ENCODE measurements at places on chromosomes 16 and 17.

DNA sequence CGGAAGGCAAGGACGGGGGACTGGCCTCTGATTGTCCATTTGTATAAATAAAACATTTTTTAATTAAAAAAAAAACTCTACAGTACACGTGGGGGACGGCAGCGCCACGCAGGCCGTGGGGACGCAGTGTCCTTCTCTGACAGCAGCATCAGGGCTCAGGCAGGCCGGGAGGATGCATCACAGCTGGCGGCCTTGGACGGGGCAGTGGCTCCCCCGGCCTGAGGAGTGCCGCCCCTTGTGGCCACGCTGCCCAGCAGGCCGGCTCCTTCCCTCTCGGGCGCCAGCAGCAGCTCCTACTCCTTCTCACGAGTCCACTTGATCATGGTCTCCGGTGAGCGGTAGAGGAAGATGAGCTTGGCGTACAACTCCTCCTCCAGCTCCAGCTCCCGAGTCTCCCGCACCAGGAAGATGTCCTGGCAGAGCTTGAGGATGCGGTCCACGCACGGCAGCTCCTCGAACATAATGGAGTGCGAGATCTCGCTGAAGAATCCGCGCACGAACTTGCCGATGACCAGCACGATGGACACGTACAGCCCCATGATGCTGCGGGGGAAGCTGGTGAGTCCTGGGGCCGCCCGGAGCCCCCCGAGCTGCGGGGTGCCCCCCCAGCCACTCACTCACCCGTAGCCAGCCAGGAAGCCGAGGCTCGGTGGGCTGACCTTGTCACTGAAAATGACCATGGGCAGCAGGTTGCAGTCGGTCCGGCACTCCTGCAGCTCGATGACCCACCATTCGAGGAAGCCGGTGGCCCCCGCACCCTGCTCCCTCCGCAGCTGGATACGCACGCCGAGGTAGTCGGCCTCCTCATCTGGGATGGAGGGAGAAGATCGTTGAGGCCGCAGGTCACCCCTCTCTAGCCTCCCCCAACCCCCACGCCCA lies 9.2 kb downstream of the CTU2 start:
- no peak for DNase-seq

DNA sequence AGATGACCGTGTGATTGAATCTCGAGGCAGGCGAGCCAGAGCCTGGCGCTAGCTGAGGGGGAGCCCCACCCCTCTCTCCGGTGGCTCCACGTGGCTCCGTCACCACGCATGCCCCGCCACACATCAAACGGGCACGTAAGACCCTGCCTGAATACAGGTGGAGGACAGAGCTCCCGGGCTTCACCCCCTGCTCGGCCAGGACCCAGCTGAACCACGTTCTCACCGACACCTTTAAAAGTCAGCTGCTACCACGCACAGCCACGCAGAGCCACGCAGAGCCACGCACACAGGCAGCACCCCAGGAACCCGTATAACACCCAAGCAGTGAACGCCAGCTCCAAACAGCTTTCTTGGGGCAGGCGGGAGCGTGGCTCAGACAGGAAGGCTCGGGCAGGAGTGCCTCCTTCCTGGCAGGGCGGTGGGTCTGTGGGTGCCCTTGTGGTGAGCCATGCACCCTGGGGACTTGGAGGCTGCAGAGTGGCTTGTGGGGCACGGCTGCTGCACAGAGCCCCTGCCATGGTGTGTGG lies 4.4 kb downstream of the TMEM204 start:
- DNase-seq: no peak

- DNase-seq: no peak
These were observed 90.8 kb upstream of the PMFBP1 start for GRCh38 chr16:72262711-72263110.

DNA sequence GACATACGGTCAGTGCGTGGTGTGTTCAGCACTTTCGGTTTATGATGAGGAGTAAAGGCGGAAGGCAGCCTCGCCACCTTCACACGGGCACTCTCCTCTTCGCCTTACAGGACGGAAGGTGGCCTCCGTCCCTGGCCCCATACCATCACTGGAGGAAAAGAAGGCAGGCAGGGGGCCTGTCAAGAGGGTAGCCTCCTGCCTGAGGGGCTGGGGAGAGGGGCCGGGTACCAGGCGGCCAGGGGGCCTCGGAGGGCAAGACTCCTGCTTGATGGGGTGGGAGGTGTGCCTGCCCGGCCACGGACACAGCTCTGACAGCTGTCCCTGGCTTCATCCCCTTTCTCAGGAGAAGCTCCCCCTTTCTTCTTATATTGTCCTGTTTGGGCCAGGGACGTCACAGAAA lies 15.6 kb upstream of the SLC38A8 start:
- DNase-seq: no peak

DNA sequence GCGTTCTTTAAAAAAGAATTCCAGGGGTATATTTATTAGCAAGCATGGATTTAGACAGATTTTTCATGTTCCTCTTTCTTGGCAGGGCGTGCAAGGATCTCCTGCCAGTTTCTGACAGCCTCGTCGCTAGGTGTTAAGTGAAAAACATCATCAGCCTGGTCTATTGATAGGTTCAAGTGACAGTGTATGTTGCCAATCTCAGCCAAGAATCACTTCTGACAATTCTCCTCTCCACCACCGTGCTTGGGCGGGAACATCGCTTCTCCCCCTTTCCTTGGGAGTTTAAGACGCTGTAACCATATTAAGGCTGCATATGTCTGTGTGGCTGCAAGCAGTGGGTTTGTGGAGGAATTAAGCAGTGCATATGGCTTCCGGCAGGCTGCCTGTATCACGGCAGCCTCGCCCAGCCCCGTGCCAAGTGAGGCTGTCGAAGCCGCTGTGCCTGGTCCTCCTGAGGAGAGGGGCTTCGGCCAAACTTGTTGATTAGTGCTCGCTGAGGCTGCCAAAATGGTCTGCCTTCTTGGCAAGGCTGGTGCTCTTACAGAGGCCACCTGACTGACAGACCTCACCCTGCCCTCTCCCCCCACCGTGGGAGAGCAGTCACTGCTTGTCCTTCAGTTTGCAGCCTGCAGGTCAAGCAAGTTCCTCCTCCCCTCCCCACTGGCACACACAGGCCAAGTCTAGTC lies 132.2 kb upstream of the MPHOSPH6 start:
- no peak for DNase-seq

- no peak for DNase-seq
These were observed 1.4 kb downstream of the OSBPL7 start for GRCh38 chr17:47820033-47820789.

DNA sequence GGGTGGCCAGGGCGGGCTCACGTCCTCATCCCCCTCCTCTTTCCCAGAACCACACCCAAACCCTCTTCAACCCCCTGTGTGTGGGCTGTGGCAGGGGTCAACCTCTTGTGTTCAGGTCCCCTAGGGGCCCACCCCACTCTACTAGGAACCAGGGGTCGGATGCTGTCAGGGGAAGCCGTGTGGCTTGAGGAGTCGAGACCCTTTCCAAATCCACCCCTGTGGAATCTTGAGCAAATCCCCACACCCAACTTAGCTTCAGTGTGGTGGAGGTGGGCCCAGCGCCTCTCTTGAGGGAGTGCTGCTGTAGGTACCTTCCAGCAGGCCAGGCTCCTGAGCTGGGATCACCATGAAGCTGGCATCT lies 121.5 kb downstream of the MRM1 start:
- no peak for DNase-seq

- DNase-seq: peak; percentile 60
These were observed 109.1 kb downstream of the GAS7 start for GRCh38 chr17:10089196-10089804.

GRCh38 chr16:53084141-53084541 lies 29.4 kb downstream of the CHD9 start:
- no peak for DNase-seq

DNA sequence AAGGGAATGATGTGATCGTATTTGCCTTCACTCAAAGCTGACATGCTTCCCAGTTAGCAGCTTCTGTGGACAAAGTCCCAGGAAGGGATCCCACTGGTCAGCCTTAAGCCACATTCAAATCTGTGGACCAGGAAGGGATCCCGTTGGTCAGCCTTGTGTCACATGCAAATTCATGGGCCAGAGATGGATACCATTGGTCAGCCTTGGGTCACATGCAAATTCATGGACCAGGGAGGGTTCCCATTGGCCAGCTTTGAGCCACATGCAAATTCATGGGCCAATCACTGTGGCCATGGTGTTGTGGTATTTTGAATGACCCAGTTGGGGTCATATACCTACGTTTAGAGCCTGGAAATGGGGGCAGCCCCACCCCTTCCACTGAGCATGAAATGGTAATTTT lies 201.6 kb downstream of the HS3ST4 start:
- DNase-seq: no peak

DNA sequence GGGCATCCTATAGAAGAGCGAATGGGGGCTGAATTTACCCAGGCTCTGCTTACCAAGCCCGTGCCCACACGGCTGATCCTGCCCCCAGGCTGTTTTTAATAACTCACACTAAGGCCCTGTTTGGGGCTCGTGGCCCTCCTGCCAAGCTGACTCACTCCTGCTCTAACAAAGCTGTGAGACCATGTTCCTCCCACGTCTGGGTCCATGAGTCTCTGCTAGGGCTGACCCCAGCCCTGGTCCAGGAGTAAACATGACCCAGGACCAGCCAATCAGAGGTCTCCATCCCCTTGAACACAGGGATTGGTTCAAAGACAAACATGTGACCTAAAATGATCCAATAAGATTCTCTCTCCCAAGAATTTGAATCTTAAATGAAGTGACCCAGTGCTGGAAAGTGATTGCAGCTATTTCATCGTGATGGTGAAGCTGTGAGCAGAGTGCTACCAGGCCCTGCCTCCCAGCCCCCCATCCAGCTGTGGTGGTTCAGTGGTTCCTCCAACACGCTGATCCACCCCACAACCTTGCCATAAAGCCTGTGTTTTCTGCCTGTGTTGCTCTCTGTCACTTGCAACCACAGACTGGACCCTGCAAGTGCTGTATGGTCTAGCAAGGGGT lies 57.2 kb downstream of the C16orf82 start:
- DNase-seq: no peak

- no peak for DNase-seq
These were observed 24.9 kb downstream of the DCUN1D3 start for GRCh38 chr16:20875355-20875650.

DNA sequence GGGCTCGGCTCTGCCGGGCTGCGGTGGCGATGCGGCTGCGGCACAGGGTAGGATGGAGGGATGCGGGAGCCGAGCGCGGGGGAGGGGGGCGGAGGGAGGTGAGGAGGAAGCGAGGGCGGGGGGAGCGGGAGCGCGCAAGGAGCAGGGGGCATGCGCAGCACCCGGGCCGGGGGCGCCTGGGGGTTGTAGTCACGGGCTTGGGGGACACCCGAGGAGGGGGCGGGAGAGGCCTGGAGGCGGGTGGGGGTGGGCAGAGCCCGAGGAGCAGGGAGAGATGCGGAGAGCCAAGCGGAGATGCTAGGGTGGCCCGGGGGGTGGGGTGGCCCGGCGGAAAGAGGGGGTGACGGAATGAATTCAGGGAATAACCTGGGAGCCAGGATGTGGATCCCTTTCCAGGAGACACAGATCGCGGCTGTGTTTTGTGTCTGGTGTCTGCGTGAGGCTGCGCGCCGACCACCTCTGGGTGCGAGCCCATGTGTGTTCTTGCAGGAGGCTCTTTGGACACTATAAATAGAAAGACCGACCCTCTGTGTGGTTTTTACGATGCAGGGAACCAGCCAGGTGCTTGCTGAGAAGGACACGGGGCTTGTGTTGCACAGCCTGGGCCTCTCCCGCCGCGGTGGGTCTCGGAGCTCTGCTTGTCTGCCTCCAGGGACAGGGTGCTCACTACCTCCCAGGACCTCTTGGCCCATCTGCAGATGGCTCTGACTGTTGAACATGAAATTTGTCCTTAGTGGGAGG lies at the start of gene STX1B:
TSS of gene STX1B (minus strand) at position 54 of the 741 bp plus-strand sequence. CDS start 242 bp downstream, outside the sequence.
- DNase-seq: no peak

DNA sequence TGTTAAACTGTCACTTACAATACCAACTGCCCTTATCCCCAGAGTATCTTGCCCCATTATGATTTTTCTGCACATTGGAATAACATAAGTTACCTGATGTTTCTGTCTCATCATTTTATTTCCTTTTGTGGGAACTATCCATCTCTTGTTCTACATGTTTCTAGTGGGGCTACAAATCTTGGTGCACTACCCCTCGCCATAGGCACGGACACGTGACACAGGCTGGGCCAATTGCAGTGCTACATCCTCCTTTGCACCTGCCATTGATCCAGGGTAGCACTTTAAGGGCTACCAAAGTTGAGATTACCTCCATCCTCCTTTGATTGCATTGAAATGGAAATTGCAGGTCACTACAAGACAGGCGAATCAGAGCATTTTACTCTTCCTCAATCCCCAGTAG lies 14.2 kb upstream of the SYT17 start:
- DNase-seq: no peak

GRCh38 chr16:85955566-85955965 lies 56.6 kb downstream of the IRF8 start:
- DNase-seq: no peak

DNA sequence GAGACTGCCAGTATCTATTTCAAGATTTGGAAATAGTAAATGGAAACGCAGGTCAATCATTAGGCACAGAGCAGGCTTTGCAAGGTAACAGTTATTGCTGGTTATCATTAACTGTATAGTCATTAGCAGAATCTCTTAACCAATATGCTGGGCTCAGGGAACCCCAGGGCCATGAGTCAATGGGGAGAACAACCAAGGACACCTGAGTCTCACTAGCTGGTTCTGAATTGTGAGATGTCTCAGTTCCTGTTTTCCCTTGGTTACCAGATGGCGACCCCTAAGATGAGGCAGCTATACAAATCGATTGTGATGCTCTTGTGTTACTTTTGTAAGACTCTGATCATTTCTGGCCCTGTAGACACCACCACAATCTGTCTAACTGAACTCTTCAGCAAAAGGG lies 385.3 kb downstream of the HAPSTR1 start:
- DNase-seq: no peak

GRCh38 chr16:50276801-50277555 lies 10.6 kb downstream of the ADCY7 start:
- no peak for DNase-seq

- DNase-seq: no peak
These were observed 42.7 kb downstream of the STAT3 start for GRCh38 chr17:42345396-42346073.

DNA sequence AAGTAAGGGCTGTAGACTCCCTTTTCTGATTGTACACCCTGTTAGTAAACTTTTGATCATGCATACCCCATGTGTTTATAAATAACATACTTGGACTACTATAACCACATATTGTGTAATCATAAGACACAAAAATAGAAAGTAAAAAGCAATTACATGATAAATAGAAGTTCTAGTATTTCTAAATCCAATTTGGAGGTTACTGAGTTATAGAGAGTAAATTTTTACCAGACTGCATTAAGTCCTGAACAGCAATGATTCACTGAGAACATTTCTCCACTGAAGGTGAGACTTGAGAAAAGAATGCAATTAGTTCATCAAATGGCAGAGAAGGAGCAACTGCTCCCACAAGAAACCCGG lies 7.7 kb upstream of the TBKBP1 start:
- peak; percentile 66 for DNase-seq

- DNase-seq: peak; percentile 59
These were observed 24.5 kb downstream of the STXBP4 start for GRCh38 chr17:54992797-54993639.

DNA sequence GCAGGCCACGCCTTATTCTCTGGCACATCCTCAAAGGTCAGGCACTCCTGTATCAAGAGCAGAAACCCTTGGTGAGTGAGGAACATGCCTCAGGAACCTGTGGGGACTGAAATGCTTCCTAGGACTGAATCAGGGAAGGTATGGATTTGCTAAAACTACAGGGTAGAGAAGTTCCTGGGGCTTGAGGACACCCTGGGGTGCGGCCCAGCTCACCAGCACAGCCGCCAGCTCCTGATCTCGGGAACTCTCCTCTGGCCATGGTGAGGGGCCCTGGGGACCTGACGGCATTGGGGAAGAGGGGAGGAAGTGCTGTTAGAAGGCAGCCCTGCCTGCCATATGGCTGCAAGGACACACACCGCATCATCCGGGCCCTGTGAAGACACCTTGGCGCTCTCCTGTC lies 7.5 kb downstream of the ZSCAN10 start:
- DNase-seq: no peak

- no peak for DNase-seq
These were observed 616 bp downstream of the ACTG1 start for GRCh38 chr17:81511804-81512561.
